ENCODE measurements at places on chromosomes 6 and 20. TPM values are rescaled to one million over a fixed set of nuclear protein-coding genes. Genes with fewer than 3 reads are reported as not detected.

- DNase-seq = no peak
- no peak overlapping the region for H3K4me3 ChIP-seq
- H3K27ac ChIP-seq = no peak overlapping the region
- H3K4me1 ChIP-seq = peaks cover under 1% of the 10 kb centered on the region
Measured at GRCh38 chr6:97632341-97632740, 349.3 kb upstream of the MMS22L start.

Gene SIRPB2
- total RNA-seq = 3.2 TPM

- no peak for DNase-seq
- no peaks in the 10 kb centered on the region for H3K36me3 ChIP-seq
Measured at GRCh38 chr20:53884859-53885541, 185.4 kb downstream of the BCAS1 start.

GRCh38 chr6:168667428-168667805 lies 226.4 kb downstream of the SMOC2 start:
- no peaks in the 10 kb centered on the region for H3K36me3 ChIP-seq
- H3K4me1 ChIP-seq = no peaks in the 10 kb centered on the region
- no peak overlapping the region for H3K4me3 ChIP-seq
- DNase-seq = no peak

- H3K4me1 ChIP-seq = peaks cover 23% of the 10 kb centered on the region
- H3K36me3 ChIP-seq = no peaks in the 10 kb centered on the region
- DNase-seq = no peak
Measured at GRCh38 chr6:158826819-158827501, 7.8 kb upstream of the EZR start.

Gene PSORS1C2
- total RNA-seq = not detected

Data from left ventricle myocardium inferior (tissue), 1 donor.